Activated naive CD8-positive, alpha-beta T cell treated with anti-CD3 and anti-CD28 coated beads, Interleukin-2, amount 10 ng/mL, durations not matched to agents 7 days and 5 days (primary cell): ENCODE measurements at places on chromosomes 4 and X.

DNA sequence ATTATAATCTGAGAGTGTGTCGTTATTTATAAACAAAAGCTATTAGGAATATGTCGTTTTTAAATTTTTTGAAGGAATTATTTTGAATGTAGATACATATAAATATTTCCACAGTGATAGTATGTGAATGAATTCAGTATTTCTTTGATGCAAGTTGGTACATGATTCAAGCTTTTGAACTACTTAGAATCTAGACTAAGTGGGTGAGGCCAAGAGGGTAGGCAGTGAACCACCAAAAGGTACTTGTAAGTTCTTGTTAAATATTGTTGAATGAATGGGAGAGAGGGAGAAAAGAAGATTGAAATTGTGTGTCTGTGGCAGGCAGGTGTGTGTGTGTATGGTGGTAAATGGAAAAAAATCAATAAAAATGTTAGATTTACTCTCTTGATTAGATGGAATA lies 69.6 kb downstream of the ARFIP1 start:
- DNase-seq = no peak

- DNase-seq = no peak
These were observed 12.1 kb downstream of the TBL1X start for GRCh38 chrX:9476810-9477575.

DNA sequence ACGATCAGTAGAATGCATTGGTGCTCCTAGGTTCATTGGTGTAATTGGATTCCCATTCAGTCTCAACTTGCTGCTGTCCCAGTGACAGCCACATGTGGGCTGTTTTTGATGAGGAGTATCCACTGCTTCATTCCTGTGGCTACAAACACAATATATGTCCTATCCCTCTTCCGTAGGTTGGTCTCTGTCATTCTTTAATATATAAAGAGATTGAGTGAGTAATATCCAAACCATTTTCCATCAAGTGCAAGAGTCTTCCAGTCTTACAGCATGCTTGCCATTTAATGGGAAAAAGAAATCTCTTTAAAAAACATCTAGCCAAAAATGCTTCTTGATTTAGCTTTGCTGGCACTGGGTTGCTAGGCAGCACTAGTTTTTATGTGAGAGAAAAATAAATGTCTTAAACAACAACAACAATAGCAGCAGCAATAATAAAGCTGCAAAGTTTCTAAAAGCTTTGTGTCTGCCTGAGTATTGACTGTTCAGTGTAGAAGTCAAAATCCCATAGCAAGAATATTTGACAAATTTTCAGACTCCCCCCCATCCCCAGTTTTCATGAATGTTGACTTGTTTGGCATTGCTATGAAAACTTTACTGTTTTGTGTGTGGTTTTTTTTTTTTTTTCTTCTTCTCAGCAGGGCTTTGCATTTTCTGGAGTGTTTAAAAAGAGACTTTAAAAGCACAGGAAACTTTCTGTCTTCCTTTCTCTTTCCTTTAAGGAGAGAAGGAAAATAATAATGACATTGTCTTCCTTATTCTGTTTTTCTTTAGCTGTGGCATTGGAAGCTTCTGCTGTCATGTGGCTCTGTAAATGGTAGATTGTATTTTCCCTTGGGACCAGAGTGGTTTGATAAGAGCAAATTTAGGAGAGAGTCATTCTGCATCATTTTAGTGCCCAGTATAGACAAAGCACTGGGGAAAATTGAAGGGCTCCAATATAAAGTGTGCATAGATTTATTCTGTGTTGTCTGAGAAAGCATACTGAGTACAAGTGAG lies 244.3 kb downstream of the ARHGAP10 start:
- no peak for DNase-seq

DNA sequence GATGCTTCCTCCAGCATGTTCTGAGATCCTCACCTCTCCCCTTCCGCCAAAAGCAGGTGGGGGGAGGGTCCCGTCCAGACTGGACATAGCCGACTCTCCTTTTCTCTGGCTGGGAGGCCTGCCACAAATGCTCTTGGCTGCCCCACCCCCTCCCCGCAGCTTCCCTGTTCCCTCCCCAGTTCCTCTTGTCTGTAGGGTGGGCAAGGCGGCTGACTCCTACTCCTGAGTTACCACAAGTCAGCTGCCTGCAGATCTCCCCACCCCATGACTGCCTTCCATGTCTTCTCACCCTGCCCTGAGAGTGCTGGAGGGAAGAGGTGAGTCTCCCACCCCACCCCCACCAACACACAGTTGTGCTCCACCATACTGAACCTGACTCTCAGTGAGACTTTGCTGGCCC lies 2.9 kb downstream of the ATP6AP1 start:
- no peak for DNase-seq

DNA sequence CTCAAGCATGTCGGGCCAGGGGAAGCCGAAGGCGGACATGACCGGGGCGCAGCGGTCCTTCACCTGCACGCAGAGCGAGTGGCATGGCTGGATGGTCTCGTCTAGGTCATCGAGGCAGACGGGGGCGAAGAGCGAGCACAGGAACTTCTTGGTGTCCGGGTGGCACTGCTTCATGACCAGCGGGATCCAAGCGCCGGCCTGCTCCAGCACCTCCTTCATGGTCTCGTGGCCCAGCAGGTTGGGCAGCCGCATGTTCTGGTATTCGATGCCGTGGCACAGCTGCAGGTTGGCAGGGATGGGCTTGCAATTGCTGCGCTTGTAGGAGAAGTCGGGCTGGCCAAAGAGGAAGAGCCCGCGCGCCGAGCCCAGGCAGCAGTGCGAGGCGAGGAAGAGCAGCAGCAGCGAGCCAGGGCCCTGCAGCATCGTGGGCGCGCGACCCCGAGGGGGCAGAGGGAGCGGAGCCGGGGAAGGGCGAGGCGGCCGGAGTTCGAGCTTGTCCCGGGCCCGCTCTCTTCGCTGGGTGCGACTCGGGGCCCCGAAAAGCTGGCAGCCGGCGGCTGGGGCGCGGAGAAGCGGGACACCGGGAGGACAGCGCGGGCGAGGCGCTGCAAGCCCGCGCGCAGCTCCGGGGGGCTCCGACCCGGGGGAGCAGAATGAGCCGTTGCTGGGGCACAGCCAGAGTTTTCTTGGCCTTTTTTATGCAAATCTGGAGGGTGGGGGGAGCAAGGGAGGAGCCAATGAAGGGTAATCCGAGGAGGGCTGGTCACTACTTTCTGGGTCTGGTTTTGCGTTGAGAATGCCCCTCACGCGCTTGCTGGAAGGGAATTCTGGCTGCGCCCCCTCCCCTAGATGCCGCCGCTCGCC lies at the start of gene SFRP2:
Gene SFRP2, minus strand, starts transcription at position 671 of the 864 bp plus-strand sequence. Its CDS starts 248 bp downstream, at position 423.
- peak; percentile 37 for DNase-seq

DNA sequence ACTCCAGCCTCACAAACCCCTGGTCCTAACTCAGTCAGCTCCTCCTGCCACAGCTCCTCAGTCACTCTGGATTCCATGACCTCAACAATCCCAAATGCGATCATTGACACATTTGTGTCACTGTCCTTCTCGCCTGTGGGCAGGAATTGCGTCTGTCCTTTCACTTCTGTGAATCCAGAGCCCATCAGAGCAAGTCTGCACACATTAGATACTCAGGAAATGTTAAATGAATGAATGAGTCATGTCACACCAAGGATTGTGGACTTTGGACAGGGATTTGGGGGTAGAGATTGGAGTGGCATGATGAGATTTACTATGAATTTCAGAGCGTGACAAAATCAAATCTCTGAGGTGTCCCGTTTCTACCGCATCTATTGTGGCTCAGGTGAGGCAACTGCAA lies 11.8 kb upstream of the CLDN24 start:
- DNase-seq = no peak

DNA sequence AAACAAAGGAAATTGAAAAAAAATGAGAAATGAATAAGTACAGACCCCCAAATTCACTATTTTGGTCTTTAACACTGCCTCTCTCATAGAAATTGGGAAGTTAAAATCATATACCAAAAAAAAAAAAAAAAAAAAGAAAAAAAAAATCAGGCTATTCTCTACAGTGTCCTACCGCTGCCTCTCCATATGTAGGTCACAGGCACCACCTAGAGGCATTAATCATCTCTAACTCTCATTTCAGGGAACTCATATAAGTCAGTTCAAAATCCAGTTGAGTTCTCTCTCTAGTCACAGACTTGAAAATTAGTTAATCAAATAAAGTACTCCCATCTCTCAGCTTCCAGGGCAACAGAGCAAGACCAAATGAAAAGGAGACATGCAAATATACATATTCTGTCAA lies 47.9 kb downstream of the COX18 start:
- DNase-seq = no peak

DNA sequence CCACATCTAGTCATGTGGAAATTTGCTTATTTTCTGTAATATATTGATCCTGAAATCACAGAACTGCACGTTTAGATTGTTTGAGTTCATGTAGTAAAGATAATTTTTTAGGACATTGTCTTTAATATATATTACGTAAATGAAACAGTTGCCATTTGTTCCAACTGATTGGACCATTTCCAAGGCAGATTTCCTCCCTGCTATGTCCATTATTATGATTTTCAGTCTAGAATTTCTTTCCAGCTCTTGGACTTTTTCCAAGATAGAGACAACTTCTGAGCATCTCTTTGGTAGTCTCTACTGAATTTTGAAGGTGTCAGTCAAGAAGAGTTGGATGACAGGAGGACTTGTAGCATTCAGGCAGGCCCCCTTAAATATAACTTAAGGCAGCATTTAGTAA lies 94.6 kb downstream of the STIM2 start:
- no peak for DNase-seq

GRCh38 chr4:97643179-97643578 lies 500.1 kb downstream of the STPG2 start:
- DNase-seq = no peak

GRCh38 chrX:110167952-110168451 lies 149.9 kb downstream of the AMMECR1 start:
- peak; percentile 46 for DNase-seq

DNA sequence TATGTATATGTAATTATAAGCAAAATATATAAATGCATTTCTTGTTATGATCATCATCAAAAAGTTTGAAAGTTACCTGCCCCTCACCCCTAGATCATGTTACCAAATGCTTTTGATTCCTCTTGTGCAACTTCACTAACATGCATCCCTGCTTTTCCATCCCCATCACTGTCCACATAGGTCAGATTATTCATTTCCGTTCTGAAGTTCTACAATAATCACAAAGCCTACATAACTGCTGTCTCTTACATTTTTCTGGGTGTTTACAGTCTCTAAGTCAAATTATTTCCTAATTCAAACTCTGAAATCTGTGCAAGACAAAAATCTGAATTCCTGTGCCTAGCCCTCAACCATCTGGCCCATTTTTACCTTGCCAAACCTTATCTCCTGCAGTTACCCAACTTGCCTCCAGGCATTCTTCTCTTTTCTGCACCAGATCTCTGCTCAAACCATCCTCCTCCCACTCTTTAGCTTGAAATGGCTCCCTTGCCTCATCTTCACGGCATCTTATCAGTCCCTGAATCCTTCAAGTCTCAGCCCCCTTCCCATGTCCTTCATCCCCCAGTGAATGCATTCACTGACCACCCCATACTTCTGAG lies 42.4 kb upstream of the SLC39A8 start:
- DNase-seq = no peak

GRCh38 chrX:124194901-124195300 lies 137.6 kb upstream of the TEX13D start:
- no peak for DNase-seq

GRCh38 chrX:68832101-68832416 lies 3.2 kb downstream of the EFNB1 start:
- no peak for DNase-seq

- DNase-seq = no peak
These were observed 43.4 kb downstream of the NKX6-1 start for GRCh38 chr4:84455697-84456096.

GRCh38 chr4:133160853-133161252 lies 11.8 kb downstream of the PCDH10 start:
- DNase-seq = no peak

- DNase-seq = no peak
These were observed 10.9 kb downstream of the MFAP3L start for GRCh38 chr4:170015285-170015684.

DNA sequence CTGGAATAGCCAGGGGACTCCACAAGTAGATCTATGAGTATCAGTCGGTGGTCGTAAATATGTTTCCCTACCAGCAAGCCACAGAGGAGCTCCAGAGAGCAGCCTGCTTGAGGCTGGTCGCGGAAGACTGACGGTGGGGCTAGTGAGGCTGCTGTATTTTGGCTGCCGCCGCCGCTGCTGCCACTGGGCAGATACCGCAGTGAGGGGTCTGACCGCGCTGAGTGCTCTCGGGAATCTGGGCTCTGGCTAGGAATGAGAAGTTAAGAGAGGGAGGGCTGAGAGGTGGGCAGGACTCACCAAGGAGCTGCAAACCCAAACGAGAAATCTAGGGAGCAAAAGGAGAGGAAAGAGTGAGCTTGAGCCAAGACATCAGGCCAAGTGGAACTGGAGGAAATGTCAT lies at the start of gene EXOC1L:
Gene EXOC1L, plus strand, starts transcription at position 157 of the 400 bp plus-strand sequence. Its CDS starts 237 bp downstream, at position 394.
- no peak for DNase-seq

DNA sequence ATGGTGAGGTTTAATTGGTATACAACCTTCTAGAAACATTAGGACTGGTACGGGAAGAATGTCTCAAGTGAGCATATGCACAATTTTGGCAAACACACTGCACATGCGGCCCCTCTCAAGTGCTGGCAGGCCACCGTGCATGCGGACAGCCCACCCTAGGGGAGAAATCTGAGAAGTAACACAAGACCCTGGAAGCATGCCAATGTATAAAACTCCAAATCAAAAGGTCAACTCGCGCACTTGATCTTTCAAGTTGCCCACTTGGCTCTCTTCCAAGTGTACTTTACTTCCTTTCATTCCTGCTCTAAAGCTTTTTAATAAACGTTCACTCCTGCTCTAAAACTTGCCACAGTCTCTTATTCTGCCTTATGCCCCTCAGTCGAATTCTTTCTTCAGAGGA lies 488.3 kb downstream of the CFAP47 start:
- DNase-seq = no peak

- no peak for DNase-seq
These were observed 296.9 kb downstream of the INPP4B start for GRCh38 chr4:142549248-142549647.

- DNase-seq = no peak
These were observed 124.0 kb upstream of the NOCT start for GRCh38 chr4:138891631-138892031.

DNA sequence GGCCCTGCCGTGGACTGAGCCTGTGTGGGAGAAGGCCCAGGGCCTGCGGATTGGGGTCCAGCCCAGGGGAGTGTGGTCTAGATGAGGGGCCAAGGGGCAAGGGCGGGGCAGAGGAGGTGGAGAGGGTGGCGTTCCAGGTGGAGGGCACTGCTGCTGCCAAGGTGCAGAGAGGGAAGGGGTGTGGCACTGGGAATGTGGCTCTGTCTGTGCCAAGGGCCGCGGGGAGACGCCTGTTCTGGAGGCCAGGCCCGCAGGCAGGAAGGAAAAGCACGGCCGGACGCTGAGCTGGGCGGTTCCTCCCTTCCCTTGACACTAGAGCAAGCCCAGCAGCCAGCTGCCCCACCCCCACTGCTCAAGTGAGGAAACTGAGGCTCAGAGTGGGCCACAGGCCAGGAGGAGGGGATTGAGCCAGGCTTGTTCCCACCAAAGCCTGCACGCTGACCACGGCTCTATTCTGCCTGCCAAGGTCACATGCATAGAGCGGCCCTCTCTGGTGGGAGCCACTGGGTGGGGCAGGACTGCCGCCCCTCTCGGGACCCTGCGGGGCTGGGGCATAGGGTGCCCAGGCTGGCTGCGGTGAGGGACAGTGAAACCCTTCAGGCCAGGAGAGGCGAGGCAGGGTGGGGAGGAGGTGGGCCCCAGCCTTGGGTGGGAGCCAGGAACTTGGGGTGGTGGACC lies 13.0 kb downstream of the SH3BP2 start:
- no peak for DNase-seq

- no peak for DNase-seq
These were observed 1.9 kb downstream of the MAP3K15 start for GRCh38 chrX:19513383-19513782.
